ENCODE measurements at places on chromosomes 4 and X.
A peak's percentile ranks its signal among the peaks of the same experiment; 100 is the strongest.

GRCh38 chr4:27154706-27155105 is 294.1 kb downstream of the STIM2 start:
- DNase-seq, result peak; percentile 88

GRCh38 chrX:129779747-129780146 is at the start of gene SASH3:
TSS of gene SASH3 (plus strand) at chrX:129779949. CDS start at chrX:129780098, 149 bp downstream.
- DNase-seq, result no peak

DNA sequence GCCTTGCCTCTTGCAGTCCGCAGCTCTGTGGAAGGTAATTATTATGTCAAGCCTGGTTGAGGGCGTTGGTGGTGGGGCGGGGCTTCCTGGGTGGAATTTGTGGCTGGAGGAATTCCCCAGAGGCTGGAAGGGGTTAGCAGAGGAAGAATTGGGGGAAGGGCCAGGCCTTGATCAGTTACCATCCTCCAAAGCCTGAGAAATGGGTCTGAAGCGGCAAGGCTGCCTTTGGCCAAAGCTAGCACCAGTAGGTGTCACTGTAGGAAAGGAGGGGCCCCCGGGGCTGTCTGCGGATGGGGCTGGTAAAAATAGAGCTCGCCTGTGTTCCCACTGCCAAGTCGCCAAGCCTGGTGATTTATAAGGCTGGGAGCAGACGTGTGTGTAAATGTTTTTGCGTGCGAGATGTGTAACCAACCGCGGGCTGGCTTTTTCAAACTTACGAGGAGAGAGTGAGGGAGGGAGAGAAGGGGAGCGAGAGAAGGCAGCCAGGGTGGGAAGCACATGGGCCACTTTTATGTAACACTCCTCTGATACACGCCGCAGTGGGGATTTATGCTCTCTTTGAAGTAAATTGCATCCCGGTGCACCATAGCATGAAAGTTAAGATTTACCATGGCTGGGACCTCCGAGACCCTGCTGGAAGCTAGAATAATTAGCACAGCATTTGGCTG is 367.0 kb downstream of the BCOR start:
- peak; percentile 60 for DNase-seq

DNA sequence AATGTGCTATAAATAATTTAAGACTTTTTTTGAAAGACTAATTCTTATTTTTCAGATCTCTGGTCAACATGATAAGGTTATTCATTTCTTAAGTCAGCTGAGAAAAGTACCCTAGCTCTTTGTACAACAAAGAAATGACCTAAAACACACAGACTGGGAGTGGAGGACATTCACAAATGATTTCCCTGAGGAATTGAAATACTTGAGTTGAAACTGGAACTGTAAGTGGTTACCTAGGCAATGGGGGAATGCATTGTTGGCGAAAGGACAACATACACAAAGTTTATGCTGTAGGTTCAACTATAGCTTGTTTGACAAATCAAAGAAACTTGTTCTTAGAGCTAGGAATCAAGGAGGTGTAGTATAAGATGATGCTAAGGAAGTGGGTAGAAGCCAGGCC is 915.5 kb downstream of the FAT4 start:
- DNase-seq, result no peak

GRCh38 chr4:17072483-17072882 is 174.0 kb upstream of the LDB2 start:
- DNase-seq, result no peak

GRCh38 chr4:74127745-74128144 is 28.8 kb upstream of the CXCL2 start:
- DNase-seq, result no peak

GRCh38 chr4:101515566-101515965 is 168.2 kb upstream of the PPP3CA start:
- DNase-seq, result no peak

DNA sequence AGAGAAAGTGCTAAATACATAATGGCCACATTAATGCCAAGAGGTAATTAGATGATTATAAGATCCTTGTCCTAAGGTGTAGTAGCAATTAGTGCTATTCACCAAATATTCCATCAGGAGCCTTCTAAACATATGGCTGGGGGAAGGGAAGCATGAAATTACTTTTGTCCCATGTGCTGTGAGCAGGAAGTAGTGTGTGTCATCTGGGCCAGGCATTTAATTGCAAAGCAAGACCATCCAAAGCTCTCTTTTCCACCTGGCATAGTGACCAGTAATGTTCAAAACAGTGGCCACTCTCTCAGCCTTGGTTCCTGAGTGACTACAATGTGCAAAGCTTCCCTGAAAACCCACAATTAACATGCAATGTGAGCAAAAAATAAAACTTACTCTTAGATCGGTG is 144.2 kb upstream of the FAM241A start:
- DNase-seq, result no peak

DNA sequence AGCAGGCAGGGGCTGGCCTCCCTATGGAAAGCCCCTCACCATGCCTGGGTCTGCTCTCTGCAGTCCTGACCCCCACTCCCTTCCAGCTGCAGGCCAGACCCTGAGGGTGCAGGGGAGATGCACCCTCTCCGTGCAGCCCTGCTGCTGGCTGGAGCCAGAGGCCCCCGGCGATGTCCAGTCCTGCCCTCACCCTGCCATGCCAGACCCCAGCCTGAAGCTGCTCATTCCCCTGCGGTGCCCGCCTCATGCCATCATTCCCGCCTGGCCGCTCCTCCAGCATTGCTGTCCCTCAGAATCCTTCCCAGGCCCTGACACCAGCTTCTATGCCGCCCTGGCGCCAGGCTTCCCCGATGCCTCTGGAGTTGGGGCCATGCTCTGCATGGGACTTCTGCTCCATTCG is 72.4 kb downstream of the SORCS2 start:
- no peak for DNase-seq

- no peak for DNase-seq
Observed at GRCh38 chr4:100240008-100240407, 49.7 kb upstream of the DDIT4L start.

- no peak for DNase-seq
Observed at GRCh38 chr4:35151816-35152572, 1092.3 kb downstream of the ARAP2 start.

DNA sequence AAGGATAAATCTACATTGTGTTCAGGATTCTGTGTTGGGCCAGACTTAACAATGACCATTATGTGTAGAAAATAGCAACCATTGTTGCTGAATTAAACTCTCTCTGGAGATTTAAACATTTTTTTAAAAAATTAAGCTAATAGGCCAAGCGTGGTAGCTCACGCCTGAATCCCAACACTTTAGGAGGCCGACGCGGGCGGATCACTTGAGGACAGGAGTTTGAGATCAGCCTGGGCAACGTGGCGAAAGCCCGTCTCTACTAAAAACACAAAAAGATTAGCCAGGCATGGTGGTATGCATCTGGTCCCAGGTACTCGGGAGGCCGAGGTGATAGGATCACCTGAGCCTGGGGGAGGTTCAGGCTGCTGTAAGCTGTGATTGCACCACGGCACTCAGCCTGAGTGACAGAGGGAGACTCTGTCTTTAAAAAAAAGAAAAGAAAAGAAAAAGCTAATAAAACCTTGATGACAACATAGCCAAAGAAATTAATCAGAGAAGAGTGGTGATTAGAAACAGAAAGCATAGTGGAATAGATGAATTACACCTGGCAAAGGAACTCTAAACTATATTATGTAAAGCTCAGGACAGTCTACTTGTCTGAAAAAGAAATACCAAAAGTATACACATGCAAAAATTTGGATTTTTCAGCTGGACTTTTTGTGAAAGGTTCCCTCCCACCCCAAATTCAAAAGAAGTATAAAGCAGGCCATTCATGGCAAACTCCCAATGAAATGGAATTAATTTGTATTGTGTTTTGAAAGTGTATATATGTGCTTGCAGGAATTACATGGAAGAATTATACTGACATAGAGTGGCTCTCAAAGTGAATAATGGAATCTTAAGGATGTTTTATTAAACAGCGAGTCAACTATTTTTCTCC is 21.9 kb downstream of the PLS3 start:
- no peak for DNase-seq

DNA sequence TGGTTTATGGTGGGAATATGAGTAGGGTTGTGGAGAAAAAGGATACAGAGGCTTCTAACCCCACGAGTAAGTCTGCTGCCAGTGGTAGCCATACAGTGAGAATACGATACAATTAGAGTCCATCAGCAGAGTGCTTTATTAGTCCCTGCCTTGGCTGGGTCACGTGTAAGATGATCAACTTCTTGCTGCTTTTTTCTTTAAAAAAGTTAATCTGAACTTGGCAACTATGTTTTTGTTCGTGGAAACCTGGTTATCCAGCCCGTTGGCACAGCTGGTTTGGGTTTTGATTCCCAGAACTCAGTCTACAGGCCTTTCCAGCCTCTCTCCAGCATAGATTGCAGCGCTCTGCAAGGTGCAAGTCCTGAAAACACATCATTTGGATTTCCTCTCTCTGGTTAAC is 53.1 kb upstream of the LSM6 start:
- DNase-seq, result no peak

DNA sequence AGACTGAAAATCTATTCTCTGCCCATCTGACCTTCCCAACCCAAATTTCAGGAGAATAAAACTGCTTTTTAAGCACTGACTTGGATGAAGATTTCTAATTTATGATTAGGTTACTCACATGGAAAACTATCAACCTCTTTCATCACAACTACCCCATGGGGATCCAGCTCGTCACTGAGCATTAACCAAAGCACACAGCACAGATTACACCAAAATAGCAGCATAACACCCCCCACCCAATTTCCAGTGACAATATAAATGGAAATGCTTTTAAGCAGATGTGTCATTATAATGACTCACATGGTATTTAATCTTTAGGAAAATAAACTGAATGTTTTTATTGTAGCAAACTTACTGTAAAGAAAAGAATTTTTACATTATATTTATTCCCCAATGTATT is 9.7 kb downstream of the SERTM2 start:
- no peak for DNase-seq

GRCh38 chr4:100063355-100063754 is 113.3 kb upstream of the H2AZ1 start:
- DNase-seq, result no peak

DNA sequence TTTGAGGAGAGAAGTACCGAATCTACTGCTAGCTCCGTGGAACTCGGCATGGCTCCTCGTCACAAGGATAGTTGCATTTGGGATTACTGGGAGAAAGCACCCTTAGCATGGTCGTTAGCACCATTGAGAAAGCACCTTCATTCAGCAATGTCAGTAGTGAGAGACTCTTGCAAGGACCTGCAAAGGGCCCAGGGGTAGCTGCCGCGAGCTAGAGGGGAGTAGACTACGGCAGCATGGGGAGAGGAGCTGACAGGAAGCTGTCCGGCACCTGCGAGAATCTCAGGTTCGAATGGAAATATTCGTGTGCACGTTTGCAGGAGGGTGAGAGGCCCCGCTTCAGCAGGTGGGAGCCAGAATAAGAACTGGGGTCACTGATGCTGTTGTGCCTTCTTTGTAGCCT is 20.2 kb downstream of the TLR10 start:
- DNase-seq, result no peak

GRCh38 chr4:90792696-90793095 is 665.5 kb downstream of the CCSER1 start:
- DNase-seq, result no peak

All from astrocyte of the cerebellum (primary cell).